IMR-90 (cell line): ENCODE measurements at places on chromosomes 11 and 22.

DNA sequence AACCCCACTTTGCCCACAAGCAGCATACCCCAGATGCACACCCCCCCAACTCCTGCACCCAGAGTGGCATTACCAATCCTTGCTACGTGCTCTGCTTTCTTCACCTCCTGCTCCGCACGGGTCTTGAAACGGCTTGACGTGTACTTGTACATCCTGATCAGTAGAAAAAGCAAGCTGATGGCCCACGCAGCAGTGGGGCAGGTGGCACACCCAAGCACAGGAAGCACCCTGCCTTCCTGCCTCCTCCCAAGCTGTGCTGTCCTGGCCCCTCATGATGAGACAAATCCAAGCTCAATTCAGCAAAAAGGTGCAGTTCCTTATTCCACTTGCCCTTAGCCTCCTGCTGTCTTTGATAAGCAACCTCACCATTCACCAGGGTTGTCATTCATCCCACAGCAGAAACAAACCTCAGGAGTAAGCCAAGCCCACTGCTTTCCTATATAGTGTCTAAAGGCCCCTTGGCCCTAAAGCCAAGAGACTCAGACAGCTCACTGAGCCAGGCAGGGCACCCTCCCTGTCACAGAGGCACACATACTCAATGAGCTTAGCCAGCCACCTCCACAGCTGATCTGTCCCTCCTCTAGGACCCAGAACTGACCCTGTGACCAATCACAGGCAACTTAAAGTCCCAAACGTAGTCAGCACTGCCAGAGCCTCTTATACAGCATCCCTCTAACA, 27.8 kb downstream of the MORC2 start:
- peaks cover 77% of the 10 kb centered on the region for H3K36me3 ChIP-seq
- H3K27me3 ChIP-seq, result no peaks in the 10 kb centered on the region
- H3K4me3 ChIP-seq, result no peak overlapping the region
- no peak for DNase-seq
- no peaks in the 10 kb centered on the region for H3K4me1 ChIP-seq
- no peak overlapping the region for H3K27ac ChIP-seq

GRCh38 chr22:42719133-42719532, 1.5 kb downstream of the A4GALT start:
- peak overlapping the region; percentile 98; the same call in 1 of the 2 replicates for H3K4me3 ChIP-seq
- H3K4me1 ChIP-seq, result peaks cover 13% of the 10 kb centered on the region
- no peak for DNase-seq

DNA sequence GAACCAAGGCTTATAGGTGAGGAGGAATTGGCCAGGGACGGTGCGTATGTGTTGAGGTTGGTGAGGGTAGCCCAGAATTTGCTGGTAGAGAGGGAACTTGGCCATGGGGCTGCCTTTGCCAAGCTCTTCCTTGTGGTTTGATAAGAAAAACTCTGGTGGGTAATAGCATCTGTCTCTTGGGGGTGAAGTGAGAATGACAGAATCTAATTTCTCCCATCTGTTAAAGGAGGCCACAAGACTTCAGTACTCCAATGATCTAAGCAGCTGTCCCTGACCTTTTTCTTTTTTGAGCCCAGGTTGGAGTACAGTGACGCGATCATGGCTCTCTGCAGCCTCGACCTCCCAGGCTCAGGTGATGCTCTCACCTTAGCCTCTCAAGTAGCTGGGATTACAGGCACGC, 36.0 kb upstream of the PICK1 start:
- peaks cover 16% of the 10 kb centered on the region for H3K27me3 ChIP-seq
- H3K4me1 ChIP-seq, result peaks cover 9% of the 10 kb centered on the region
- no peak overlapping the region for H3K4me3 ChIP-seq
- H3K36me3 ChIP-seq, result no peaks in the 10 kb centered on the region
- H3K27ac ChIP-seq, result no peak overlapping the region
- DNase-seq, result no peak

DNA sequence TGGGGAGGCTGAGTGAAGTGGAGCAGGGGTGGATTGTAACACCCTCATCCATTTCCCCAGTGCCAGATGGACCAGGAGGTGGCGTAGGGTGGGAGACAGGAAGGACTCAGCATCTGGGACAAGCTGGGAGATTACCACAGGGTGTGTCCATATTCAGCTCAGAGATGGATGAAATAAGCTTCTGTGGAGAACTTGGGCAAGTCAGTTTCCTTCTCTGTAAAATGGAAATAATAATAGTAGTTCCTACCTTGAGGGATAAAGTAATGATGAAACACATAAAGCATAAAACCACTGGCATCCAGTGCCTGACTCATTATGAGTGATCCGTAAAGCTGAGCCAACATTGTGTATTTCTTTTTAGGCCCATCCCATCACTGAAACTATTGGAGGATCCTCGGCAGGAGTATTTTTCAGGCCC, 607 bp upstream of the ROBO4 start:
- H3K27me3 ChIP-seq, result no peaks in the 10 kb centered on the region
- H3K36me3 ChIP-seq, result no peaks in the 10 kb centered on the region
- no peak overlapping the region for H3K4me3 ChIP-seq
- peak overlapping the region; percentile 93 for H3K27ac ChIP-seq
- DNase-seq, result peak; percentile 94

- H3K4me3 ChIP-seq, result no peak overlapping the region
- H3K27me3 ChIP-seq, result no peaks in the 10 kb centered on the region; the same call in 1 of the 2 replicates
- no peak for DNase-seq
Measured at GRCh38 chr11:34165121-34165520, 59.7 kb downstream of the NAT10 start.
